Head of caudate nucleus (tissue), 42 donors: ENCODE measurements at places on chromosomes 5 and 9.

DNA sequence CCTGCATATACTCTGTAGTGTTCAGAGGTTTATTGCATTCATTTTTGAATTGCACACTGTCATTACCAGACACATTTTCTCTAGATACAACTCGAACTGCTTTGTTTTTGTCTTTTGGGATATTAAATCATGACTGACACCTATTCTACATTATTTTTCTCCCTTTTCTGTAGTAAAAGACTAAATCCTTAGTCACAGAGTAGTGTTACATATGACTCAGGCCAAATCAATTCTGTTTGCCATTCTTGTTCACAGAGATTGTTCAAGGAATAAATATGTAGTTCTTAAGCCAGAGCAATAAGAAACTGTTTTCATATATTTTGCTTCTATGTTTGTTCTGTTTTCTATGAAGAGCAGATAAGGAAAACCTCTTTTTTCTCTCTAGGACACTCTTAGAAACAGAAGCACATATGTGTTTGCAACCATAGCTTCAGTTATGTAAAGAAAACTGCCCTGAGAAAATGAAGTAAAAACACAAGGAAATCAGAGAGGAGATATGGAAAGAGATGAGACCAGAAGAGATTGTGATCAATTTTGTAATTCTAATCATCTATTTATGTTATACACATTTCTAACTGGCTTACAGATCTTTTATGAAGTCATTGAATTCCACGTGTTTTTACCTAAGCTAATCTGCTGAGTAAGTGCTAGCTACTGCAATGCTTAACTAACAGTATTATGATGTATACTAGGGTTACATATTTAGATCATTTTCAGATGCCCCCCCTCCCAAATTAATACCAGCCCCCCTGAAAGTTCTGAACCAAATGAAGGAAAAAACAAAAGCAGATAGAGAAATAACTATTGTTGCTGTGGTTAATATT is 1995.6 kb upstream of the CDH6 start:
- no peak for DNase-seq

DNA sequence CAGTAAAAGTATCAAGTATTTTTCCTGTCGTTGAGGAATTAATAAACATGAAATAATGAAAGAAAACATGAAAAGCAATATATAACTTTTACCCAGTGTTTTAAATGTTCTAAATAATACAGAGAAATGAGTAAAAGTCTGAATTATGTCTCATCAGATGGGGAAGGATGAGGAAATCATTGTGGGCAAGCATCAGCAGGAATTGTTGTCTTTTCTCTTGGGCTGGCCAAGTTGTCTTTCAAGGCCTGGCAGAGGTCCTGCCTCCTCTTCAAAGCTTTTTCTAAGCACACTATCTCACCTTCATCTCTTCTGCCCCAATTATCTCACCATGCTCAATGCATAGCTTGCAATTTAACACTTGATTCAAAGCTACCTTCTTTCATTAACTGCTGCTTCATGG is 41.9 kb downstream of the MOCS2 start:
- DNase-seq: no peak

DNA sequence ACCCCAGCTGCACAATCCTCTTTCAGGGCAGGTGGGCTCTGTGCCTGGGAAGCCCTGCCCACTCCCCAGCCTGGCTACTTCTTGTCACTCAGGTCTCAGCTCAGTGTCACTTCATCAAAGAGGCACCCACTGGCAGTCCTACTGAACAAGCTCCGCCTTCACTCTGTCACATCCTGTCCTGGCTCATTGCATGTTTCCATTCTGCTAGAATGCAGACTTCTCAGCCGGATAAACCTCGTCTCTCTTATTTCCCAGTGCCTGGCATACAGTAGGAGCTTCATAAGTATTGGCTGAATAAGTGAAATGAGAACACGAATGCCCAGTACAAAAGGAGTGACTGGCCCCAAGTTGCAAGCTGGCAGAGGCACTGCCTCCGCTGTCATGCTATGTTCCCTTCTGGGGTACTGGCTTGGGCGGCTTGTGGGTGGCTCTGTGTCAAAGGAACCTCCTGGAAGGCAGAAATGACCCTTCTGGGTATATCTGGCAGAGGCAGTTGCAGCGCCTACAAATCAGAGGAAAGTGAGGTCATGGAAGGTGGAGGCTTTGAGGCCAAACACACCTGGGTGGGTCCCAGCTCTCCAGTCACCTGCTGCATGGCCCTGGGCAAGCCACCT is 98.3 kb upstream of the PHYKPL start:
- DNase-seq: no peak

GRCh38 chr5:112886975-112887374 is 25.9 kb downstream of the SRP19 start:
- DNase-seq: no peak

DNA sequence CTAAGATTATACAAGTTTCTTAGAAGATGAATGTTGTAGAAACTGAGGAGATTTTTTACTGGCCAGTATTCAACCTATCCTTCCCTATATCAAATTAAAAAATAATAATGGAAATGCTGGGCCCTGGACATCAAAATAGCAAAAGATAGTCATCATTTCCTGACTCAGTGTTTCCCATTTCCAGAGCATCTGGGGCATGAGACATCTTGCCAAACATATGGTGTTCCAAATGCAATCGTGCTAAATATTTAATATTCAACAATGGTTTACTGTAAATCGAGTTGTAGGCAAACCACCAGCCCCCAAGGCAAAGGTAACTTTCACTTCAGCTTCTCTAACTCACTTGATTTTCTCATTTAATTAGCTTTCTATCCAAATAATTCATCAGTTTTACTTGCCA is 152.9 kb downstream of the FRMD3 start:
- no peak for DNase-seq

- DNase-seq: no peak
Measured at GRCh38 chr5:1390861-1391600, 46.1 kb upstream of the CLPTM1L start.

- no peak for DNase-seq
Measured at GRCh38 chr5:2172471-2172870, 289.7 kb upstream of the IRX4 start.

- no peak for DNase-seq
Measured at GRCh38 chr5:113508756-113509155, 4.7 kb upstream of the YTHDC2 start.

GRCh38 chr5:131389096-131389868 is 125.4 kb downstream of the CDC42SE2 start:
- no peak for DNase-seq

GRCh38 chr9:88889386-88889785 is 101.9 kb upstream of the S1PR3 start:
- no peak for DNase-seq

- DNase-seq: no peak
Measured at GRCh38 chr9:74691058-74691457, 193.9 kb downstream of the RORB start.

GRCh38 chr9:86778761-86779160 is 168.5 kb downstream of the GAS1 start:
- DNase-seq: no peak

- DNase-seq: no peak
Measured at GRCh38 chr5:138651767-138652117, 76.5 kb upstream of the HSPA9 start.

GRCh38 chr9:33178972-33179697 is 12.0 kb upstream of the B4GALT1 start:
- DNase-seq: no peak

- no peak for DNase-seq
Measured at GRCh38 chr5:178530526-178530925, 59.7 kb downstream of the COL23A1 start.

DNA sequence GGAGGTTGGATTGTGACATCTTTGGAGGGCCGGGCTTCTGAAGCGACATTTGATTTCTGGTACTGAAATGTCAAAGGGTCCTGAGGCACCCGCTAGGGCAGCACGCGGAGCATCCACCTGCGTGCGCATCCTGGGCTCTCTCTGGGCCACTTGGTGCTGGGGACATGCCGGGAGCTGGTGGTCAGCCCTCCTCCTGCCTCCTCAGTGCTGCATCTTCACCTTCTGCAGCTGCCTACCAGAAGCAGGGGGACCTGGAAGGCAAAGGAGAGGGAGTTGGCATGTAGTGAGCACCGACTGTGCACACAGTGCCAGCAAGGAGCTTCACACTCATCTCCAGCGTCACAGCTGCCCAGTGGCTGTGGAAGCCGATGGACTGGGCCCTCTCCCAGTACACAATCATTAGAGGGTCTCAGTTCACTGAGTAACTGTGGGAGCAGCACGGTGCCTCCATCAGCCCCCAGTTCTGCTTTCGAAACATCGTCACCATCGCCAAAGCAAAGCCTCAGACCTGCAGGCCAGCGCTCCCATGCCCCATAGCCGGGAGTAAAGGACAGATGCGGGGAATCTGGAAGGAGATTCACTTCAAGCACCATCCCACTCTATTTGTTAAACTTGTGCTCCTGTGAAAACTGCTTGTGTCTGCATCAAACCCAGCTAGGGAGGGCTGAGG is 138.4 kb downstream of the KCNIP1 start:
- no peak for DNase-seq

GRCh38 chr9:117073539-117074341 is 341.1 kb downstream of the ASTN2 start:
- DNase-seq: peak; percentile 50

GRCh38 chr5:59473611-59474010 is 419.9 kb downstream of the PDE4D start:
- no peak for DNase-seq

DNA sequence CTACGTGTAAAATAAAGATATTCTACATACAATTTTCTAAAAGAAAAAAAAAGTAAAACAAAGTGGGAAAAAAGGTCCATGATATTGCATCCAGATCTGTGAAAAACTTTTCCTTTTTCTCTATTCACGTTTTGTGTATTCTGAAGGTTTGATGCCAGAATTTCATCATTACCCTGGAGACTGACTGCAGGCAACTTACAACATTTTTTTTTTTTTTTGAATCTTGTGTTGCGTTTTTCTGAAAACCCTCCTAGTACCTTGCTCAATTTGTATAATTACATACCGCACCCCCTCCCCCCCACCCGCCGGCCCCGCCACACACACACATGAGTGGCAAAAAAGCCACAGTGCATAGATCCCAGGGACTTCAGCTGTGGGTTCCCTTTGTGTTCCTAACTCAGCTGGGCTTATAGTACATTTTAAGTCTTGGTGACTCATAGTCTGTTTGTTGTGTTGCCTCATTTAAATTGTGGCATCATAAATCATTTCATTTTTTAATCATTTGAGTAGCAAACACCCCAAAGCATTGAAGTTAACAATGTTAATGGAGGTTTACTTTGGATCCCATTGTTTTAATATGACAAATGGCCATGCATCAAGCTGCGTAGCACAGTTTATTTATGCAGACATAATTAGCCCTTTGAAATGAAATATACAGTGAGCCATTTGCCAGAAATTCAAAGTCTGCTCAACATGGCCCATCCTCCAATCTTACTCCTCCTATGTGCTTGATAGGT is 36.0 kb downstream of the PRDM6 start:
- no peak for DNase-seq

- DNase-seq: no peak
Measured at GRCh38 chr5:176719113-176719739, 71.9 kb downstream of the TSPAN17 start.

- DNase-seq: no peak
Measured at GRCh38 chr9:10562581-10563343, 50.0 kb downstream of the PTPRD start.

DNA sequence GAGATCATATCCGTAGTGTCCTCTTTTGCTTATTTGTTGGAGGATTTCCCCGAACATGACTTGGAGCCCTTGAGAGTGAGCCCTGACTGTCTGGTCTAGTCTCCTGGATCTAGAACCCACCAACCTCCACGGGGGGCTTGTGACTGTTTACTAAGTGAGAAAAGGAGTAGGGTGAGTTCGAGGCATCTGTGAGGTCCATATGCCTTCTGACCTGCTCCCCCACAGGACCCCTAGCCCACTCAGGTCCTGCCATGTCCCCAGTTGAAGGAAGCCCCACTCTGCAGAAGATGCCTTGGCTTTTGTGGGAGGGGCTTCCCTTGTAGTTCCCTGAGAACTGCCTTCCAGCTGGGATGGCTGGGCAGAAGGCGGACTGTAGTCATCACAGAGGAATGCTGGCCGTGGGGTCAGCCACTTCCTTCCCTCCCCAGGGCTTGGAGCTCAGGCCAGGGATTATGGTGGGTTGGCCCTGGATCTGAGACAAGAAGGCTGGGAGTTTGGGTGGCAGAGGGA is 7.0 kb upstream of the IRF1 start:
- no peak for DNase-seq

DNA sequence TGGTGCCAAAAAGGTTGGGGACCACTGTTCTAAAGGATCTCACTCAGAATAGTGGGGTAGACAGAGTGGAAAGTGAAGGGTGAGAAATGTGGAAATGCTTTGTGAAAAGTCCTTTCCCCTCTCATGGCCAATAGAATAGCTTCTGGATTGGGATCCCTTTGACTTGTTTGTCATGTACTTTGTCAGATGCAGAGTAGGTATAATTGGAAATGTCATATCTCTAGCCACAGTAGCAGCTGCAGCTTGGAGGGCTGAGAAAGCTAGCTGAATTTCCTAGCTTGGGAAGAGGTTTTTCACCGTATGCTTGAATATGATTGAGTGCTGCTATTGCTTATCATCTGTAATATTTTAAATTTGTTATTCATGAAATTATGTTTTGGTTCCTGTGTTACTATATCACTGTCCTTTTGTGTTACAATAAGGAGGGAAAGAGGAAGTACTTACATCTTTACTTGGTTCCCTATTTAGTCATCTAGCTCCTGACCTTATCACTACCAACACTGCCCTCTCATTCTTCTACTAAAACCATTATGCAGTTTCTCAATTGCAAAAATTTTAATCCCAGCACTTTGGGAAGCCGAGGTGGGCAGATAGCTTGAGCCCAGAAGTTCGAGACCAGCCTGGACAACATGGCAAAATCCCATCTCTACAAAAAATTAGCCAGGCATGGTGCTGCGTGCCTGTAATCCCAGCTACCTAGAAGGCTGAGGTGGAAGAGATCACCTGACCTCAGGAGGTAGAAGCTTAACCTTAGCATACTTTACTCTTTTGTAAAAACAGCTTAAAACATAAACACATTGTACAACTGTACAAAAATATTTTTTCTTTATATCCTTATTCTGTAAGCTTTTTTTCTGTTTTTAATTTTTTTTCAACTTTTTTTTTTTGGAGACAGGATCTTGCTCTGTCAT is 12.4 kb downstream of the SLC30A5 start:
- DNase-seq: no peak

DNA sequence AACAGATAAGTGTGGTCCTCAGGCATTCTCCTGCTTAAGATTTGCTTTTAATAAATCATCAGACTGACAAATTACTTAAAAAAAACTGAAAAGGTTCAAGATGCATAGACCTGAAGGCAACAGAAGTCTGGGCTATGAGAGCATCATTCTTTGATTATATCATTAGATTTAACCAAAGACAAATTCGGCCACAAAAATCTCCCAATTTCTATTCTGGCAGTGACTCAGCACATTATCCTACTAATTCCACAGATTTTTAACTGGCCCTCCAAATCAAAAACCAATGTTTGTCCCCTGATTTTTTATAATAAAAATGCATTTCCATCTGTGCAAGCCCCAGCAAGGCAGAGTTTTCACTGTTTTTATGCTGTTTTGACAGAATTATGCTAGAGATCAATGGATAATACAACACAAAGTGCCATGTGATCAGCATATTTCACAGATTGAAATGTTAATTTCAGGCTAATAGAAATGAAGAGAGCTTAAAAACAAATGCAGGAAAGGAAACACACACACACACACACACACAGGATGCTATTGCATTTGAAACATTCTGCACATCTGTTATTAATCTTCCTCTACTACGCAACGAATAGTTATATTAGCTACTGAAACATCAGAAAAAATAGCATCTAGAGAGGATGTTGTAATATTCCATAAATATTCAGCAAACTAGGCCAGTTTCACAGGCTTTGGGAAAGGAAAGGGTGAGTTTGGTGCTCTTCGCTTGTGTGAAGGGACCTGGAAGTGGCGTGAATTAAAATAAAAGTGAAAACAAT is 177.6 kb upstream of the ST8SIA4 start:
- no peak for DNase-seq

GRCh38 chr5:180097926-180098325 is 26.4 kb upstream of the RNF130 start:
- DNase-seq: no peak
